ENCODE measurements at places on chromosomes 1 and 21.

DNA sequence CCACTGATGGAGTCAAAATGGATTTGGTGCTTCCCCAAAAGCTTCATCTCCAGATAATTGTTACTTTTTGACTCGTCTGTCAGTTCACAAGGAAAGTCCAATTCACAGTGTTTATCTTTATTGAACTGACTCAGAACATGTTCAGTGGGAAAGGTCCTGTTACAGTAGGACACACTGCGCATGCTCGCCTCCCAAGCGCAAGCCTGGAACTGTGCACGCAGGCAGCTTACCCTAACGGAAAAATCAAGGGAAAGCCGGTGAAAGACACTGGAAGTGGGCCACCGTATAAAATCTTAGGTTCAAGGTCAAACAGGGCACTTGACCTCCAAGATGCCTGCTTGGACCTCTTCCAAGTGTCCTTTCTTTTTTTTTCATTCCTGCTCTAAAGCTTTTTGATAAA, 174.6 kb downstream of the USP25 start:
- DNase-seq, result no peak

DNA sequence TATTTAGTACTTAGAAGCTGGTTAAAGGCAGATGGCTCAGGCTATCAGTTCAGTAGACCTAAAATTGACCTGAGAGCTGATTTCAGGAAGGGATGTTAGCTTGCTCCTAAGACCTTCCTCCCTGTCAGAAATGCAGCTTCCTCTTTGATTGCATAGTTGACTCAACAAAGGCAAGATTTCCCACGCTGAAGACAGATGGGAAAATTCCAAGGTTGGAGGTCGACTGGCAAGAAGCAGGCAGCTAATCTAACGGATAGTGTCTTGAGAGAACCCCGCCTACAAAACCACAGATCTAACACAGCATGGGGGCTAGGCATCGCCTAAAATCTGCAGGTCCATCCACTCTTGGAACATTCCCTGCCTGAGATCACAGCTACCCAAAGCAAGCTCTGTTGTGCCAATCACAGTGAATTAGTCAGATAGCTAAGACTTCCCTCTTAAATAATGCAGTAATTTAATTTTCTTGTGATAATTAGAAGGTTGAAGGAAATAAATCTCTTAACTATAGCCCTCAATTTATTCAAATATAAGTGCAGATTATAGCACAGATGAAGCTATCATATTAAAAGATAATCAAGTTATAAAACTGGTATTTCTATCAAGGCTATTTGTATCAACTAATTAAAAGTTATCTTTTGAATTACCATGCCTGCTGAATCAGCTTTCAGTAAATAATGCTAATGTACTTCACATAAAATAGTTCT, 357.8 kb upstream of the SGIP1 start:
- DNase-seq, result no peak

DNA sequence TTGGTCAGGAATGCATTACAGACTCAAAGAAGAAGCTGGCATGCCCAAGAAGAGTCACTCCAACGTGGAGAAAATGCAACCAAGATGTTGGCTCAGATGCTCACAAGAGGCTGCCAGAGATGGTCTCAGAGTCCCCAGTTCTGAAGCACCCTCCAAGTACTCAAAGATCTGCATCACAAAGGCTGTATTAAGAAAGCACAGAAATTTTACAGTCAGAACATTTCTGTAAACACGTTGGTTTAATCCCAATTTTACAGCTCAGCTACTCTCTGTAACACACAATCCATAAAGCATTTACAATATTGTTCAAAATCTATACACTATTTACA, 69.4 kb downstream of the CDC7 start:
- no peak for DNase-seq

DNA sequence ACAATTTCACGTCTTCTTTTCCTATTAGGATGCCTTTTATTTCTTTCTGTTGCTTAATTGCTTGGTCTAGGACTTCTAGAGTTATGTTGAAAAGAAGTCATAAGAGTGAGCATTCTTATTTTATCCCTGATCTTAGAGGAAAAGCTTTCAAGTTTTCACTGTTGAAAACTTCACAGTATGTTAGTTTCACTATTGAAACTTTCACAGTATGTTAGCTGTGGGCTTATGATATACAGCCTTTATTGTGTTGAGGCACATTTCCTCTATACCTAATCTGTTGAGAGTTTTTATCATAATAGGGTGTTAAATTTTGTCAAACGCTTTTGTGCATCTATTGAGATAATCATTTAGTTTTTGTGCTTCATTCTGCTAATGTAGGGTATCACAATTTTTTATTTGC, 227.1 kb downstream of the LHX8 start:
- DNase-seq, result no peak

DNA sequence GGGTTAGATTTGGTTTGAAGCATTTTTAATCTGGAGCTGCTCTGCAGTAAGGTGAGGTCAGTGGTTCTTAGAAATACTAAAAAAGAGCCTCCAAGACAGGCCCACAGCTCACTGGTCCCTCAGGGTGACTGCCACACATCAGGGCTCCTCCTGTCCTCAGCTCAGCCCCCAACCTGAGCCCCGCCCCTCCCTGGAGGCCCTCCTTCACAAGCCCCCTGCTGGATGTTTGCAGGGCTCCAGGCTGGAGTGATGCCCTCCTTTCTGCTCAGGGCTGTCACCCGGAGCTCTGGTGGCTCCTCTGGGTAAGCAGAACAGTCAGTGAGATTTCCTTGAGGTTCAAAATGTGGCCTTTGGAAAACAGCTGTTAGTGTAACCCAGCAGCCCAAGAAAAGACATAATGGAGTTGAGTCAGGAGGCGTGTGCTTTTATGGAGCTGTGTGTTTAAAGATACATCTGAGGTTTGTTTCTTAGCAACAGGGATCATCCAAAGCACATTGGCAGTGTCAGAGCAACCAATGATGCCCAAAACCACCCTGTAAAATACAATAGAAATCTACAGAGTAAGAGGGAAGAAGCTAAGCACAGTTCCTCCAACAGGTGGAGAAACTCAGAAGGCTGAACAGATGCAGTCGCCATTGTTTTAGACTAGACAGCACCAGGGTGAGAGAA, 21.4 kb downstream of the STUM start:
- DNase-seq, result no peak

- no peak for DNase-seq
Measured at GRCh38 chr1:2597441-2598328, 11.1 kb downstream of the PRXL2B start.

DNA sequence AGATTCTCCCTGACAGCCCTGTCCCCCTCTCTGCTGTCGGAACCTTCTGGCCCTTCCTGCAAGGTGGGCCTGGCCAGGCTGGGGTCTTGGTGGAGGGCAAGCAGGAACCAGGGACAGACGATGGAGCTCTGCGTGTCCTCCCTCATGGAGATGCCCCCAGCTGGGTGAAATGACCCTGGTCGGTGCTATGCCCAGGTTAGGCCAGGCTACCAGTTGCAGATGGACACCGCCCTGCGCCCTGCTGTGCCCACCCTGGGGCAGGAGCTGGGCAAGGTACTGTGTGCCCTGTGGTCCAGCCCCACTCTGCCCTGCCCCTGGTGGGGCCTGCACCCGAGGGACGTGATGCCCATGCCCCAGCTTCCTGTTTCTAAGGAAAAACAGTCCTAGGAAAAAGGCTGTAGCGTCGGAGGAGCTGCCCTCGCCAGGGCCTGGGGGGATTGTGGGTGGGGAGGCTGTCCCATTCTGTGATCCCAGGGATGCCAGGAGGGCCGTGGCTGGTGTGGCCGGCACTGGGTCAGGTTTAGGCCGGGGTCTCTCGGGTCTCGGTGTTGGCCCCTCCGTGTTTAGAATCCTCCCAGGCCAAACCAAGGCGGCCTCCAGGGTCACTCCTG, 77.6 kb downstream of the MORN1 start:
- DNase-seq, result no peak

DNA sequence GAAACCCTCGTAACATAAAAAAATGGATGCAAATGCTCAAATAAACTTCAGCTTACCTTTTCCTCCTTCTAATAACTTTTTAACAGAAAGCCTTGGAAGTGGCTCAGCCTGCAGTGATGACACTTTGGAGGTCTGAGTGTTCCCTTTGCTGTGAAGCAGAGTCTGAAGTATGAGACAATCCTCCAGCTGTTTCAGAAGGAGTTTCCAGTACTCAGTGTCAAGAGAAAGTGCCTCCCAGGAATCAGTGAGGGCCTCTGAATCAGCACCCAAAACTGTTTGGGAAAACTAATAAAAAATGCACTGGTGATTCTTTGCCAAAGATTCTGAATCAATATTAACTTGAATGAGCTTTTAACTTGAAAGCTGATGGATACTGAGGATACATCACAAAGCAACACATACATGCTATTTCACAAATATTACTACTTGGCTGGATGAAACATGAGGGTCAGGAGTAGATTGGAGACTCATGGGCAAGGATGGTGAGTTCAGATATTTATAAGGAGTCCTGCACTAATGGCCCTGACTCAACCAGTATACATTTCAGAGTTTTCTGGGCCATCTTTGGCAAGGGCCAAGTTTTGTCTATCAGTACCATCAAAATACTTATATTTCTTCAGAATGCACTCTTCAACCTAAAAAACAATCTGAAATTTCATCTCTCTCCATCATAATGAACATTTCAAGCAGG, 77.0 kb downstream of the IARS2 start:
- DNase-seq, result no peak

GRCh38 chr1:32894019-32894600, 7.1 kb downstream of the TMEM54 start:
- DNase-seq, result no peak

DNA sequence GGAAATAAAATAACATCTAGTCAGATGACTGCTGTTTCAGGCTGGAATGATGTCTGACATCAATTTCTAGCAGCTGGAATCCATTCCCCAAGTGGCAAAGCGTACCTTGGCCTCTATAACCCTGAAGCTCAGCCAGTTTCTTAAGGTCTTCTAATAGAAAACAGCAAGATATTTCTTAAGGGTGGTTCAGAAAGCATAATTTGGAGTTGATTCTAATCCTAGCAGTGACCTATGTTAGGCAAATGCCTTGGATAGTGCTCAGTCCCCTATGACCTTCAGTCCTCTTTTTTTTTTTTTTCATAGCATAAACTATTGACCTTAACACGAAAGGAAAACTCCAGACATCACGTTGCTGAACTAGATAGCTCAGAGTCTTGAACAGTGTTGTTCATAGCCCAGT, 56.5 kb downstream of the LAMC2 start:
- DNase-seq, result no peak

- no peak for DNase-seq
Measured at GRCh38 chr1:90726986-90727480, 9.9 kb upstream of the BARHL2 start.

- no peak for DNase-seq
Measured at GRCh38 chr1:245382981-245383380, 228.2 kb downstream of the KIF26B start.

DNA sequence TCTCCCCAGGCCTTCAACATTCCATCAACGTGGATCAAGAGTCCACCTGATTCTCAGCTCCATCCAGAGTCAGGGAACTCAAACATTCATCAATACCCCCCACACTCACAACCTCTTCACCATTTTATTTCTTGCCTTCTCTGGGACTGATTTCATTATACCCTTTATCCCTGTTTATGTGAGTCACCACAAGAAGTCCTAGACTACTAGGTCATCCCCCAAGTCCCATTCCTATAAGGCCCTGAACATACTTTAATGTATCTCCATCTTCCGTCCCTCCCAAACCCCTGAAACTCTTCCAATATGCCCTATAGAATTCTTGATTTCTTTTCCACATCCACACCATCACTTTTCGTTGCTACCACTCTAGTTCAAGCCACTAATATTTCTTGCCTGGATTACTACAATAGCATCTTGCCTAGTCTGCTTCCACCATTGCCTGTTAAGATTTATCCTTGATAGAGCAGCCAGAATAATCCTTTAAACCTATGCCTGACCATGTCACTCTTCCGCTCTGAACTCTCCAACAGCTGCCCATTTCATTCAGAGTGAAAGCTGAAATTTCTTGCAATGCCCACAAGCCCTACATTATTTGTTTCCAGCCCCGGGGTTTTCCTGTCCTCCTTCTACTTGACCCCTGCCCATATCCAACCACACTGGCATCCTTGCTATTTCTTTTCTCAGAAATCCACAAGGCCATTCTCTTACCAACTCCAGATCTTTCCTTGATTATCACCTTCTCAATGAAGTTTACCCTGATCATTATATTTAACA, 9.4 kb upstream of the SAMD13 start:
- no peak for DNase-seq

GRCh38 chr21:20882462-20883407, 115.5 kb upstream of the NCAM2 start:
- no peak for DNase-seq

DNA sequence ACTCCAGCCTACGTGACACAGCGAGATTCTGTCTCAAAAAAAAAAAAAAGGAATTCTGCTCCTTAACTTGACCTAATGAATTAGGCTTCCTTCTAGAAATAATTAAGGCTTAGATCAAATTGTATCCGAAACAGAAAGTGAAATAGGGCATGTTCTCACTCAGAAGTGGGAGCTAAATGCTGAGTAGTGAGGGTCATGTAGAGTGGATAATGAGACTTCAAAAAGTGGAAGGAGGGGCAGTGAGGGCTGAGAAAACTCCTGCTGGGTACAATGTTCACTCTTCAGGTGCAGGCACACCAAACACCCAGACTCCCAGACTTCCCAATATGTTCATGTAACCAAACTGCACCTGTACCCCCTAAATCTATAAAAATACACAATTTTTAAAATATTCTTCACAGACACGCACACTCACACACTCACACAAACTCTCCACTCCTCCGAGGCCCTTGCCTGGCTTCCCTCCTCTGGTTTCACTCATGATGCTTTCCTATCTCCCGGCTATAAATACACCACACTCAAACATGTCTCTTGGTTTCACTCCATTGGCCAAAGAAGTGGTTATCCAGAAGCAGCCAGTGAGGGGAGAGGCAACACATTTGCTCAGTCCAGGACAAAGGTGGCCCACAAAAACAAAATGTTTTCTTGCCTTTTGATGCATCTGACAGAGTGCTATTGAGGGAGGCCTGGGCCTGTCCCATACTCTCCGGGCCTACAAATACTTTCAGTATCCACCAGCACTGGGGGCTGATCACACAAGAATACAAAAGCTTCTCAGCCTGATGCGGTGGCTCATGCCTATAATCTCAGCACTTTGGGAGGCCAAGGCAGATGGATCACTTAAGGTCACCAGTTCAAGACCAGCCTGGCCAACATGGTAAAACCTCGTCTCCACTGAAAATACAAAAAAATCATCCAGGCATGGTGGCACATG, 249.2 kb downstream of the TOMM20 start:
- no peak for DNase-seq

GRCh38 chr21:41895643-41896493, 16.7 kb upstream of the PRDM15 start:
- peak; percentile 49 for DNase-seq

- peak; percentile 14 for DNase-seq
Measured at GRCh38 chr1:77313491-77313890, 31.7 kb downstream of the AK5 start.

GRCh38 chr1:31036749-31037500, 28.6 kb downstream of the PUM1 start:
- no peak for DNase-seq
